NCI-H1694 (cell line): ENCODE measurements at places on chromosomes 1 and 21.

GRCh38 chr1:25613091-25613490, 3.5 kb upstream of the MAN1C1 start:
- DNase-seq, result no peak

- no peak for DNase-seq
Observed at GRCh38 chr1:112092656-112093371, 103.3 kb upstream of the KCND3 start.

- no peak for DNase-seq
Observed at GRCh38 chr1:219703368-219703639, 90.4 kb upstream of the ZC3H11B start.

DNA sequence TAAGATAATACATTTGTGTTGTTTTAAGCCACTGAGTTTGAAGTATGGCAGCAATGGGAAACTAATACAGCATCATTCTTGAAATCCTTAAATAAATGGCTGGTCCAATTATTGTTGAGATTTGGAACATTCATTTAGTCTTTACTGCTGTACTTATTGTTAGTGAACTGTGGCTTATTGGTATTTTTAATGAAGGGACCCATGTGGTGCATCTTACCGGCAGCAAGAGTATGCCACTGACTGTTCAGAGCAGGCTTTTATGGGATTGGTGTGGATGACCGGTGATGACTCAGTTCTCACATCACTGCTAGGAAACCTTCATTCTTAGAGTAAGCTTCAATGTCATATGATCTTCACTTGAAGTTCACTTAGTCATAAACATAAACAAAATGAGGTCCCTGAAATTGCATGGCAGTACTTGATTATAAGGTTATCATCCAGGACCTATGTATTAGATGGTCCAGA, 31.5 kb downstream of the PRKAA2 start:
- DNase-seq, result no peak

DNA sequence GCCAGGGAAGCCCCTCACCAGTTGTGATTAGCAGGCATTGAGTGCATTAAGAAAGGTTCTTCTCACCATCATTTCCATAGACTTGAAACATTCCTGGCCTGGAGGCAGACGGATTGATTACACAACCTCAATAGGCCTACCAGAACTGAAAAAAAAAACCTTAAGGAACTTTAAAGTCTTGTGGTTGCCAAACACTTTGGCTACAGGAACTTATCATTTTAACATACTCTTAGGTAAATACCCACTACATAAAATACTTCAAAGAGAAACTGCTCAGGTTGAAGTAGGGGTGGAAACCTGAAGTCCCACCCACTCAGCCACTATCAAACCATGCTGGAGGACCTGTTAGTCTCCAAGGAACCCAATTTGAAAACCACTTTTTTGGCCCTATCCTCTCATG, 22.4 kb upstream of the HMGB4 start:
- DNase-seq, result no peak

DNA sequence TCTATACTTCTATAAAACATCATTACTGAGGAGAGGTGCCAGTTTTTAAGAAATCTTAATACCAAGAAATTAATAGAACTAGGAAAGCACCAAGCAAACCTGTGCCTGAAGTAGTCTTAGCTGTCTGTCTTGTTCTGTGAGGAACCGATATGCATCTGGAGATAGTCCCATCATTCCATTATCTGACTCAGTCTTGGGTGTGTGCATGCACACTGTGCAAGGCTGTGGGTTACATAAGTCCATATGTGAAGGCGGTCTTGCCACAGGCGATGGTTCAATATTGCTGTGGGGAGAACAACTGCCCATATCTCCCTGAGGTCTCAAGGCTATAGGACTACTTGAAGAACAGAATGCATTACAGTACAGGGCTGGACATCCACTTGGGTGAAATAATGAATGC, 33.8 kb downstream of the STIL start:
- no peak for DNase-seq

- no peak for DNase-seq
Observed at GRCh38 chr21:34795548-34796180, 126.9 kb downstream of the CLIC6 start.

GRCh38 chr1:79738101-79738500, 731.6 kb upstream of the ADGRL4 start:
- no peak for DNase-seq
